CD4-positive, alpha-beta T cell treated with Interleukin-2 at 100 ng/mL for 4 hours (primary cell): ENCODE measurements at places on chromosomes 12 and 14.
A peak's percentile ranks its signal among the peaks of the same experiment; 100 is the strongest.

DNA sequence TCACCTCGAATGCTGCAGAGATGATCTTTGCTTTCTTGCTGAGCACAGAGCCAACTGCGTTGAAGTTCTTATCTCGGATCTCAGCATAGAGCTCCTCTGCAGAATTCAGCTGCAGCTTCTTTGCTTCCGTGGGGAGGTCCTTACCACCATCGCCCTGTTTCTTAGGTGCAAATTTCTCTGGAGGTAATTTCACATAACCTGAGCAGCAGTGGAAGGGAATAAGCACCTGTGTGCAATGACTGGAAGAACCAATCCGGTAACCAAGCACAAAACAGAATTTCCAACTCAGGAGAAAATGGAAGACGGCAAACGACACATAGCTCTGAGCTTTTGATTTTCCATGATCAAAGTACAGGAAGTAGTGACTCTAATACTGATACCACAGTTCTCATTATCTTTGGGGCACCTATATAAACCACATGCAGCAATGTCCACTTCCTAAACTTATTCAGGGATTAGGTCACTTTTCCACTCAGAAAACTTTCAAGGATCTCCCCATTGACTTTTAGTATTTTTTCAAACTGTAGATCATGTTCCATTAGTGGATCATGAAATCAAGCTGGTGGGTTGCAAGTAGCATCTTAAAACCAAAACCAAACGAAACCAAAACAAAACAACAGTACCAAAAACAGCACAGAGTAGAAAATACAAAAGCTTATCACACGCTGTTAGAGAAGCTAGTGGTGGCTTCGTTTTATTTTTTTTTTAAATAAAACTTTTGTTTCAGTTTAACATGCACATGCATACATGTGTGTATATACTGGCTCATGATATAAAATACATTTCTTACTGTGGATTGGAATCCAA, 18.9 kb upstream of the DIABLO start:
- DNase-seq: peak; percentile 51

DNA sequence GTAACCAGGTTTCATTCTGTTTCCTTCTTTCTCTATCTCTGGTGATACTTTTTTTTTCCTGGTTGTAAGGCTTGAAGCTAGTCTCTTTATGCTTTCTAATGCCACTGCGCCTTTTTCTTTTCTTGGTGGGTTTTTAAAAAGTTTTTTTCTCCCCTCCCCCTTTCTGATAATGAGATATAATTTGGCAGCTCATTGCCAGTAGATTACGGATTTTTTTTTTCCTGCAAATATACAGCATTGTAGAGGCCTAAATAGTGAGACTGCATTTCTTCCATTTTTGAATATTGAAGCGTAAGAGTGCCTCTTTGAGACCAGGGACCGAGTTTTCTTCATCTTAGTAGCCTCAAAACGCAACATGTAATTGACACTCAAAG, 1.1 kb downstream of the PAPOLA start:
- DNase-seq: no peak

DNA sequence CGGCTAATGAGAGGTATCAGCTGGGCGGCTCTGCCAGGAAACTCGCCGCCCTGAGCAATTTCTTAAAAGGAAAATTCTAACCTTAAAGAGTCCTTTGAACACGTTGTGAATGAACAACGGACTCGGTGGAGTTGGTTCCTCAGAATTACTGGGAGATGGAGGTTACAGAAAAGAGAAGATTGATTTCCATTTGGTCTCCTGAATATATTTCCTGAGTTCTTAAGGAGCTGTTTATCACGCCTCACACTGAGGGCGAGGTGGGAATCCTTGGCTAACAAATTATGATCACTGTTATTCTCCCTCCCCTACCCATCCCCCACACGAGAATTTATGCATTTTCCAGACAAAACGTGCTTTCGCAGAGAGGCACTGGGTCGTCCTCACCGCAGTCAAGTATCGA, 194.5 kb upstream of the C14orf180 start:
- no peak for DNase-seq

GRCh38 chr14:105317546-105317945, 3.0 kb downstream of the PACS2 start:
- no peak for DNase-seq

DNA sequence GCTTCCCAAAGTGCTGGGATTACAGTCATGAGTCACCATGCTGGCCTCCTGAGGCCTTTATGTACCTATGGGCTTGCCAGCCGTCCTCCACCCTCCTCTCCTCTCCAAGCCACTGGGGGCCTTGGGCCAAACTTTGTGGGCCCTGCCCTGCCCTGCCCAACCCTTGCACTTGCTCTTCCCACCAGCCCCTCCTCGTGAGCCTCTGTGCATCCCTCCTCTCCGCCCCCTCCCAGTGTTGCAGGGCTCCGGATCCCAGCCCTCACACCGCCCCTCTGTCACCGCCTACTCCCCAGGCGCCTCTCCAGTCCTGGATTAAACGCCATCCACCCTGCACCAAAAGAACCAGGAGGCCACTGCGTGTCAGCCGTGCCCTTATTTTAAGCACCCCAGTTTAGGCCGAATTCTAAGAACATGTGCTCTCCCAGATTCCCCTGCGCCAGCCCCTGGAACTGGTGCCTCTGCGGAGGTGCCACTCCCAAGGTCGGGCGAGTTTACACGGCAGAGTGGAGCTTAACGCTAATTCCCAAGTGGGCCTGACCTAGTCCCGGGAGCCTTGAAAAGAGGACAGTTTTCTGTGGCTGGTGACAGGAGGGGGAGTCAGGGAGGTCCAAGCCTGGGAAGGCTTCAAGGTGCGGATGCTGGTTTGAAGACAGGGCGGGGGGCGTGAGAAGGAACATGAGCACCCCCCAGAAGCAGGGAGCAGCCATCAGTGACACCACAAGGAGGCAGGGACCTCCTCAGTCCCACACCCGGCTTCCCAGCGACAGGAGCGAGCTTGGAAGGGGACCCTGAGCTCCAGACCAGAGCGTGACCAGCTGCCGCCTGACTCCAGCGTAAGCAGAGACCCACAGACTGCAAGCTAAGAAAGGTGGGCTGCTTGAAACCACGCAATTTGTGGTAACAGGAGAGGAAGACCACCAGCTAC, 21.2 kb upstream of the CDCA4 start:
- DNase-seq: no peak

DNA sequence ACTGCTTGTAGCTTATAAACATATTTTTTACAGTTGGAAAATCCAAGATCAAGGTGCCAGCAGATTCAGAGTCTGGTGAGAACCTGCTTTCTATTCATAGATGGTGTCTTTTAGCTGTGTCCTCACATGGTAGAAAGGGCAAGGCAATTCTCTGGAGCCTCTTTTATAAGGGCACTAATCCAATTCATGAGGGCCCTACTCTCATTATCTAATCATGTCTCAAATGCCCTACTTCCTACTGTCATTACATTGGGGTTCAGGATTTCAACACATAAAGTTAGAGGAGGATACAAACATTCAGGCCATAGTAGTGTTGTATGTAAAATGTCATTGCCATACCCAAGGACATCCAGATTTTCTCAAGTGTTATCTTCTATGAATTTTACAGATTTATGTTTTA, 496.4 kb downstream of the TMTC2 start:
- DNase-seq: no peak

DNA sequence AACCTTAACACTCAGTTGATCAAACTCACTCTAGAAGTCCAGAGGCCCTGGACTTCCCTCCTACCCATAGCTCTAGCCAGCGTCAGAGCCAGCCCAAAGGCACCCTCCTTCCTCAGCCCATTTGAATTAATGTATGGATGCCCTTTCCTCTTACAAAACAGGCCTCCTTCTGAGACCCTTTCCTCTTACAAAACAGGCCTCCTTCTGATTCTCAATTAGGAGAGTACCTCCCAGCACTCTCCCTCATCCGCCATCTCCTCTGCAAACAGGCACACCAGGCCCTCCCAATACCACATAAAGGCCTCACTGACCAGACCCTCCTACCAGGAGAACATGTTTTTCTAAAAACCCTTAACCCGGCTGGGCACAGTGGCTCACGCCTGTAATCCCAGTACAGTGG, 65.7 kb downstream of the MOK start:
- DNase-seq: no peak

DNA sequence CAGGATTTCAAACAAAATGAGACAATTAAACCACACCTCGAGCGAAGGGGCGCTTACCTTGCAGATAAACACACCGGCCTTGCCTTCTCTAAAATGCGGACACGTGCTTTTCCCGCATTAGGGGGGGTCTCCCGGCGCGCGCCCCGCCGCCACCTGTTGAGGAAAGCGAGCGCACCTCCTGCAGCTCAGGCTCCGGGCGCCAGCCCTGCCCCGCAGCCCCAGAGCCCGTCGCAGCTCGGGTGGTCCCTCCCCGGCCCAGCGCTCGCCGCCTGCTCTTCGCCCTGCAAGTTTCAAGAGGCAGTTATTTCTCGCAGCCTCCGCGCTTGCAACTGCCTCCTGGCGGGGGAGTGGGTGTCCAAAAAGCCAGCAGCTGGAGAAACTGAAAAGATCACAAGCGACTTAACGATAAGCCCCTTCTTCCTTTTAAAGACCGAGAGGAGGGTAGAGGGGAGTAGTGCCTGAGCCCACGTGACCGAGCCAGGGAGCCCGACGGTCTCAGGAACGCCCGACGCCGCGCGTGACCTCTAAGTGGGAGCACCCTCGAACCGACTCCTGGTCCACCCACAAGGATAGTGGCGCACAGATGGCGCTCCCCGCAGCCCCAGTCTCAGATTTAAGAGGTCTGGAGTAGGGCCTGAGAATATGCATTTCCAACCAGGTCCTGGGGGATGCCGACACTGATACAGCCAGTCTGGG, at the start of gene ESR2:
Gene ESR2 (minus strand): TSS at position 396 of the 696 bp plus-strand sequence. CDS start 11,386 bp downstream, outside the sequence.
- peak; percentile 16 for DNase-seq

DNA sequence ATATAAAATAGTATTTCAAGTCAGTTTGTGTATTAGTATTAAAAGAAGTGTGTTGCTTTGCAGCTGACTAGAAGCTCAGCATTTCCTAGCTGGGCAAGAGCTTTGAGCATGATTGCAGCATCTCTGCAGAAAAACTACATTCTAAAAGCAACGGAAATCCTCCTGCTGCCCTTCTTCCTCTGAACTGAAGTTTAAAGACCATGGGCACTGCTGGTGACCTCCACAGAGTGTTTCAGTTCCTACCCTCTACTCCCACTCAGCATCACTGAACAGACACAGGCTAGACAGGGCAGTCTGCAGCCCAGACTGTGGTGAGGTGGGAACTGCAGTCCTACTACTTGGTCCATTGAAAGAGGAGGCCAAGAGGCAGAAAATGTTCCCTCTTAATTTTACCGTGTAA, 59.0 kb downstream of the FAR2 start:
- DNase-seq: no peak

DNA sequence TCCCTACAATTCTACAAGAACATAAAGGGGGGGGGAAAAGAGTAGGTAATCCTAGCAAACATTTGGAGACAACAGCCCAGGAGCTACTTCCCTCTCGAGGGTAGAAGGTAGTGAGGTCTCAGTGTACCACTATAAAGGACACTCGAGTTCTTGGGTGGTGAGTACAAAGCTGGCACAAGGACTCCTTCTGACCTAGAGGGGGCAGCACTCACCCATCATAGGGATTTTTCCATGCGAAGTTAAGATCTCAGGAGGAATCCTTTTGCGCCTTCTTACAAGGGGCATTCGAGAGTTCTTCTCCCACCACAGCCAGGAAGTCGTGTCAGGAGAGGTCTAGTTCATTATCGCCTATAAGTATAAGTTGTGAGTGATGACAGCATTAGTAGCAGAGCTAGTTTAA, 200.2 kb upstream of the RBM19 start:
- DNase-seq: no peak

DNA sequence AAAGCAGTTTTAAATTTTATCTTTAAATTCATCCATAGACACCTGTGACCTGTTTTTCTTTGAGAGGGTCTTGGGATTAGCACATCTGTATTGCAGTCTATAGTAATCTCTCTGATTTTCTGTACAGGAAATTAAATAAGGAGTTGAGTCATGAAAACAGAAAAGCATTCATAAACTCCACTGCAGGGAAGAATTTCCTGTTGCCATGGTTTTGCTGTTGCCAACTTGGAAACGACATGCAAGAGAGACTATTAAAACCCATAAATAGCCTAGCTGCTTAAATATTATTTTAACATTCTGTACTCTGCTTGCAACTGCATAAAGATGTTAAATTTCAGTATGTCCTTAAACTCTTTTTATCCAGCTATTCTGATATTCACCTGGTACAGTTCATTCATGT, 281.0 kb upstream of the RGS6 start:
- DNase-seq: no peak

GRCh38 chr12:72214163-72214562, 58.0 kb upstream of the TRHDE start:
- DNase-seq: no peak

DNA sequence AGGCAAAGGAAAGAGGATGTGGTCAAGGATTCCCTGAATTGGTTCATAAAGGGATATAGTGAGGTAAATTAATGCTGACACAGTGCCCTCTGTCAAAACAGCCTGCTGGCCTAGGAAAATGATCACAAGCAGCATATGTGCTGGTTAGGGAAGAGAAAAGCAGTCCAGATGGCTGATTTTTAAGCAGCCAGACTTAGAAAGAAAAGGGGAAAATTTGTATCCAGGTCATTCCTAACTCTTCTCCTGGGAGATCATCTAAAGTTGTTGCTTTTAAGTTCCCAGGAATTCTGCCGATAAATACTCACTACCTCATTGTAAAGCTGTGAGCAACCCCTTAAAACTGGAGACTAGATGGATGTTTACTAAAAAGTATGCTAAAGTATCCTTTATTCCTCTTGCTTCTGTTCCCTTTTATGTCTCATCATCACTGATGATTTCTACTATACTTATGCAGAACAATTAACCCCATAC, 46.4 kb upstream of the CNOT2 start:
- DNase-seq: no peak

DNA sequence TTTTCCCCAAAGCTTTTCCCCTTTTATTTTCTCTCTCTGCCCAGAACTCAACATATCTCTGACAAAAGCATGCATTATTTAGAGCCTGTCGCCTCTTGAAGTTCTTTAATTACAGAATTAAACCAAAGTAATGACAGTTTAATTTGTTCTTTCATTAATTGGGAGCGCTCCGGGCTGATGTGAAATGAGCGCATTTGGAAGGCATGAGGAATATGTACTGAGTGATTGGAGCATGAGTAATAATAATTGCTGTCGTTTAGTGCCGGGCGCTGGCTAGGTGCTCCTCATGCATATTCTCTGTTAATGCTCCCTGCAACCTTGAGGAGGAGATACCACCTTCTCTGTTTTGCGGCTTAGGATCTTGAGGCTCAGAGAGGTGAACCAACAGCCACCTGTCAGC, 120.5 kb downstream of the SLC25A47 start:
- no peak for DNase-seq

GRCh38 chr12:60027266-60027665, 431.4 kb downstream of the SLC16A7 start:
- DNase-seq: no peak

DNA sequence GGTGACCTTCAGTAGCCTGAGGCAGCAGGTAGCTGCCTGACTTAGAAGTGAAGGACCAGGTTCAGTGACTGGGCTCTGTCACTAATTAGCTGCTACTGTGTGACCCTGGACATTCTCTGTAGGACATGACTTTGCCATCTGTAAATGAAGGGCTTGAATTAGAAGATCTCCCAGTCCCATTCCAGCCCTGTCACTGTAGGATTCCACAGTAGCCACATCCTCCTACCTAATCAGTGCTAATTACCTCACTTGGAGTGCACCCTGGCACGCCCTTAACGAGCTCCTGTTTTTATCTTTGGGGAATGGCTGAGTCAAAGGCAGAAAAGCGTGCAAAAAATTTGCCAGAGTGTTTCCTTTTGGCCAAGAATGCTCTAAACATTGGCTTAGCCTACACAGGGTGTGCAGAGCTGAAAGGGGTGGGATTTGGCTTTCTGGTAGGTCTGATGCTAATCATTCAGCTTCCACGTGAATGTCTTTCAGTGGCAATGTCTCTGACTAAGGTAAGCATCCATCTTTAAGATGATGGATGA, 6.8 kb downstream of the NTF3 start:
- no peak for DNase-seq

- DNase-seq: no peak
These were observed 228.0 kb downstream of the NELL2 start for GRCh38 chr12:44647917-44648690.
